ENCODE measurements at places on chromosomes 7 and 10.

- DNase-seq, result no peak
These were observed 20.2 kb upstream of the TMEM72 start for GRCh38 chr10:44890696-44891563.

DNA sequence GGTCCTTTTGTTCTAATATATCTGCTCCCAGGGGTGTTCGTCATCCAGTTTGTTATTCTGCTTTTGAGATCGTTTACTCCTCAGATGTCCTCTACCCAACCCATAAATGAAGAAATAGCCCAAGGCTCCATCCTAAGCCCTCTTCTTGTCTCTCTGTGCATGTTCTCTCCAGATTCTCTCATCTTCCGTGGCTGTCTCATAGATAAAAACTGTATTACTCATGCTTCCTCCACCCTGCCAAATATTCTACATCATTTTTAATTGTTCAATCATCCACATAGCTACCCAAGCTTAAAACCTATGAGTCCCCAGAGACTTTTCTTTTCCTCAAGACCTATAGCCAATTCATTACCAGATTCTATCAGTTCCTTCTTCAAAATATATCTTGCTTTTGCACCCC, 44.9 kb downstream of the CAV1 start:
- peak; percentile 95 for DNase-seq

- peak; percentile 59 for DNase-seq
These were observed 105.5 kb upstream of the CSTF2T start for GRCh38 chr10:51804866-51805265.

- DNase-seq, result no peak
These were observed 39.8 kb upstream of the ELN start for GRCh38 chr7:73988197-73988596.

- DNase-seq, result no peak
These were observed 11.7 kb downstream of the DNAJB6 start for GRCh38 chr7:157348548-157348947.

DNA sequence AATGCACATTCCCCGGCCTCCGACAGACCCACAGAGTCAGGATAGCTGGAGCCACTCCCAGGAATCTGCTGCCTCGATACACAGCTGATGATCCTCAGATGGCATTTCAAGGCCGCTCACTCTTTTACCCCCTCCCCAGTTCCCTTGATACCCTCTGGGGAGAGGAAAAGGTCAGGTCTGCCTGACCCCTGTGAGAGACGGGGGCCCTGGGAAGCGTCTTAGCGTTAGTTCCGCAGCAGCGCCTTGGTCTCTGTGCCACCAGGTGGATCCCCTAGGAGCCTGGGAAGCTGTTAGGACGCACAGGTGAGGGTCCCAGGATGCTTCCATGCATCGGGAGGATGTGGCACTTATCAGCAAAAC, 420.5 kb upstream of the FOXK1 start:
- no peak for DNase-seq

Measured in fibroblast of upper back skin (primary cell).